ENCODE measurements at places on chromosomes 6 and 20.

DNA sequence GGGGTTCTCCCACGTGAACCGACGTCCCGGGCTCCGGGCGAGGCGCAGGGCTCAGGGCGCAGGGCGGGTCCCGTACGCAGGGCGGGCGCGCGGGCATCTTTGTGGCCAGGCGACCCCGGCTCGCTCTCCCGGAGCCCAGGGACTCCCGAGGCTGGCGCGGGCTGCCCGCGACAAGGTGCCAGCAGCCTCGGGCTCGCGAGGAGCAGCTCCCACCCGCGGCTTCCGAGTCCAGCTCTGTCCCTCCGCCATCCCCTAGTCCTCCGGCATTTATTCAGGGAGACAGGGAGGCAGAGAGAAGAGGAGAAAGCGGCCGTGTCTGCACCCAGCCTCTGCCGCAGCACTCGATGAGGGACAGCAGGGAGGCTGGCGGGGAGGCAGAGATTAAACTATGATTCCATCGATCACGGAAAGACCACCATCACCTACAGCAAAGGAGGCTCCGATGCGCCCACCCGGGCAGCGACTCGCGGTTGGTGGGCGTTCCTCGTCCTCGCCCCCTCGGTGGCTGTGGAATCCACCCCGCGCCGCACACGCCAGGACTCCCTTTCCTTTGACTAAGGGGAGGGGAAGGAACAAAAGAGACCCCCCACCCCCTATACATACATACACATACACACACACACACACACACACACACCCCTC lies 1.1 kb downstream of the RGS17 start:
- DNase-seq = peak; percentile 84

DNA sequence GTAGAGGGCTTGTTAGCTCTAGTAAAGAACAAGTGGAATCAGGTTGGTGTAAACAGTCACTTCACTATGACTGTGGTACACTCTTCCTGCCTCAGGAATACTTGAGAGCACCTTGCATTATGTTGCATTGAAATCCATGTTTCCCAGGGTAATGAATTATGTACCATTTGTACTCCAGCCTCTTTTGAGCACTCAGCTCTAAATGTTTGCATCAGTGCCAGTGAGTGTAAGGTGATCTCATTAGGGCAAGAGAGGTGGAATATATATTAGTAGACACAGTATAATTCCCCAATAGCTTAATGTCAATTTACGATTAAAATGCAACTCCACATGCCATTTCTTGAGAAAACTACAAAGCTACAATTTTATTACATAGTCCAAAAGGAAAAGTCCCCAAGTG lies 319.6 kb upstream of the POU3F2 start:
- no peak for DNase-seq

- DNase-seq = no peak
These were observed 257.1 kb downstream of the SAMD5 start for GRCh38 chr6:147765541-147765940.

- DNase-seq = no peak
These were observed 51.0 kb downstream of the JAG1 start for GRCh38 chr20:10622657-10623418.

GRCh38 chr6:23754197-23754596 lies 371.8 kb upstream of the NRSN1 start:
- no peak for DNase-seq

DNA sequence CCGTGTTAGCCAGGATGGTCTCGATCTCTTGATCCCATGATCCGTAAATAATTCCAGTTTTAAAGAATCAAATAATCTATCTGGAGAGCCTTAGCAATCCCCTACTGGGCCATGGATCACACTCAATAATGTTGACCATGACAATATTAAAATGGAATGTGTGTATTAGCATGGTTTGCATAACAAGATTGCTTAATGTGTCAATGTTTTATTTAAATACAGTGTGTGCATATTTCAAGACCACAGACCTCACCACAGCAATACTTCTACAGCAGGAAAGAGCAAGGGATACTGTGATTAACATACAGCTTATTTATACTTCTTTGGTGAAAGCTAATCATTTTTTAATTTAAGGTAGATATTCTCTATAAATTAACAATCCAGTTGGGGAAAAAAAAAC lies 470.4 kb downstream of the TFAP2B start:
- DNase-seq = no peak

DNA sequence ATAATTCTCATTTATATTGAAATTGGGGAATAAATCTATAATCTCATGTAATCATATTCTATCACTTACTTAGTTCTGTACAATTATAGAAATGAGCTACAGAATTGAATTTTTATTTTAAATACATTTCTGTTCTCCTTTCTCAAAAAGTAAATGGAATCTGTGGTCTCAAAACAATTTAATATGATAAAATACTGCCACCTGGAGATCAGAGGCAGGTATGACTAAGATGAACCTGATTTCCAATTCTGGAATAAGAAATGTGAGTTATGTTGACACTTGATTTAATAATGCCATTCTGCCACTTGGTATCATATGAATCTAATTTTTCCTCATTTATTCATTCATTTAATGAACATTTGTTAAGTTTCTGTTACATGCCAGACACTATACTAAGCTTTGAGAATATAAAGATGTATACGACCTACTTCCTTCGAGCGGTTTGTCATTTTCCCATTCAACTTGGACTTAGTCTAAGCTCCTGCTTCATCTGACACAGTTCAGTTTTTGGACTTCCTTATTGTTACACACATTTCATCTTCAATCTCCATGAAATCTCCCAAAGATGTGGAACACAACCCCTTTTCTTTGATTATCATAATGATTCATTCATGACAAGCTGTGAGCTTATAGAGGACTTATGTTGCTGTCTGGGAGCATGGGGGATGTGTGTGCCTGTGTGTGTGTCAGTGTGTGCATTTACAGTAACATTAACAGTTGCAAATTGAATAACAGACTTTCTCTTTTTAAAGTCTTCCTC lies 7.5 kb upstream of the CCDC28A start:
- no peak for DNase-seq

GRCh38 chr20:16714751-16715150 lies 15.1 kb upstream of the SNRPB2 start:
- DNase-seq = peak; percentile 40

DNA sequence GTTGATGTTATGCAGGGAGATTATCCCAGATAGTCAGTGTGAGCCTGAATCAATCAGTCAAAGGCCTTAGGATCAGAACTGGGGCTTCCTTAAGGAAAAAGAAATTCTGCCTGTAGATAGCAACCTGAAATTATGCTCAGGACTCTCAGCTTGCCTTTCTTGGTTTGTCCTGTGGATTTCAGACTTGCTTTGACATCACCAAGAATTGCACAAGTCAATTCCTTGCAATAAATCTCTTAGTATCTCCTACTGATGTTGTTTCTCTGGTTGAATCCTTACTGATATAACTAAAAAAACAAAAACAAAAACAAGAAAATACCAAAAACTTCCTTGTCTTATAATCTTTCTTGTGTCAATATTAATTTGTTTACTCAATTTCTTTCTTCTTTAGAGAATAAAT lies 258.9 kb upstream of the TCF21 start:
- no peak for DNase-seq

- peak; percentile 23 for DNase-seq
These were observed 66.4 kb upstream of the NEDD9 start for GRCh38 chr6:11298651-11299420.

DNA sequence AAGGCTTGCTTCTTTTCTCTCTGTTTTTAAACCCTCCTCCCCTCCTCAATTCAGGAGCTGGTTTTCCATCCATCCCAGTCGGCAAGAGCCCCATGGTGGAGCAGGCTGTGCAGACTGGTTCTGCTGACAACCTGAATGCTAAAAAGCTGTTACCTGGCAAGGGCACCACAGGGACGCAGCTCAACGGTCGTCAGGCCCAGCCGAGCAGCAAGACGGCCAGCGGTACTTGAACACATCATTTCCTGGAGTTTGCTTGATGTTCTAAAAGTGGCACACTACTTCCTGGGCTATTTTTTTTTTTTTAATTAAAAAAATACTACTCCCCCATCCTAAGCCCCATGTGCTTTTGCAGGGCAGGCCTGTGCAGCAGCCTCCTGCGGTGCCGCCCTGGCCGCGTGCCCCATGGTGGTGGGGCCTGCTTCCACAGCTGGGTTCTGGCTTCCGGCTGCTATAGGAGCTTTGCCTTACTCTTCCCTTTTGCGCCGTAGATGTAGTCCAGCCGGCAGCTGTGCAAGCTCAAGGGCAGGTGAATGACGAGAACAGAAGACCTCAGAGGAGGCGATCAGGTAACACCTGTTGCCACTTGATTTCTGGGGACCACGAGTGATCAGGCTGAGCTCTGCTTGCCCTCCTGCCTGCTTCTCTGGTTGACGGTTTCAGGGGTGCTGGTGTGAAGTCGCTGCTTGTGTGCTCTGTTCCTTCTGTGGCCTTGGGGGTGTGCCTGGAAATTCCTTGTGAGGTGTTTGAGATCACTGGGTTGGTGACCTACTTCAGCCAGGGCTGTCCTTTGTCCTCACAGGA lies 7.7 kb downstream of the LSM14B start:
- DNase-seq = no peak

GRCh38 chr6:168541307-168541706 lies 100.3 kb downstream of the SMOC2 start:
- no peak for DNase-seq

GRCh38 chr6:161261816-161262215 lies 12.0 kb downstream of the AGPAT4 start:
- no peak for DNase-seq
